EH (cell line): ENCODE measurements at places on chromosomes 12 and 14.
A peak's percentile ranks its signal among the peaks of the same experiment; 100 is the strongest.

- DNase-seq: no peak
Measured at GRCh38 chr12:12191008-12191407, 75.8 kb downstream of the LRP6 start.

- DNase-seq: peak; percentile 1
Measured at GRCh38 chr12:118645219-118645618, 268.9 kb downstream of the SUDS3 start.

- no peak for DNase-seq
Measured at GRCh38 chr14:61381553-61381952, 60.2 kb downstream of the PRKCH start.

DNA sequence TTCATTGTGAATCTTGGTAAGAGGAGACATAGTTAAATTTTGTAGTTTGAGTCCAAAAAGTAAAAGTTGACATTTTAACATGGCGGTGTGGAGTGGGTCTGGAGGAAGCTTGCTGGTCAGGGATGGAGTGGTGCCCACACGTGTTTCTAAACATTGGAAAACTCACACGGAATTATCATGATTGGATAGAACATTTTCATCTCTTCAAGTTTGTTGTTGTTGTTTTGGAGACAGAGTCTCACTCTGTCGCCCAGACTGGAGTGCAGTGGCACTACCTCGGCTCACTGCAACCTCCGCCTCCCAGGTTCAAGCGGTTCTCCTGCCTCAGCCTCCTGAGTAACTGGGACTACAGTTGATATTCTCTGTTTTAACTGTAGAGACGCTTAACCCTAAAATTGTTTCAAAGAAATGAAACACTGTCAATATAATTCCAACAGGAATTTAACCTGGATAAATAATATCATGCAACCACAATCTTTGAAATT is 502 bp upstream of the MBIP start:
- no peak for DNase-seq

GRCh38 chr14:99436247-99437180 is 44.1 kb downstream of the SETD3 start:
- DNase-seq: peak; percentile 39

- DNase-seq: no peak
Measured at GRCh38 chr12:98280621-98281020, 234.8 kb upstream of the TMPO start.

DNA sequence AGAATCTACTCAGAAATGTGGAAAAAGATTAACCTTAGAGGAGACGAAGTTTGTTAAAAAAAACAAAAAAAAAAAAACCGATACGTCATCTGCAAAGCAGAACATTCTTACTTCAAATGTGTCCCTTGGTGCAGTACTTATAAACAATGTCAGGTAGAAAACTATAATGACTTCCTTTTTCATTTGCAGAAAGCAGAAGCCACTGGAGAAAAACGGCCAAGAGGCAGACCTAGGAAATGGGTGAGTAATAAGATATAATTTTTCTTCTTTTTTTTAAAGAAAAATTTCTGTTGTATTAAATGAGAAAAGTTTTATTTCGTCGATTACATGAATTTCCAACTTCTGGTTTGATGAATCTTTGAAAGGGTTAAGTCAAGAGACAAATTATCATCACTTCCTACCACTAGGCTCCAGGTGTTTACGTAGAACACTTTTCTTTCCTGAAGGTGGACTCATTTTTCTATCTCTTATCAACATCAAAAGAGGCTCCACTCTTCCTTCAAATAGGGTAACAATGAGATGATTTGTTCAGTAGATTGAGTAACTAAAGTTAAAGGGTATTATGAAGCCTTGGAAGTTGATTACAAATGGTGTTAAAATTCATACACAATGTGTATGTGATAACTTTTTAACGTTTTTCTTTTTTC is 14.2 kb downstream of the HMGA2 start:
- DNase-seq: no peak

GRCh38 chr14:72812292-72812851 is 81.5 kb downstream of the DPF3 start:
- peak; percentile 9 for DNase-seq

GRCh38 chr12:107734139-107734538 is 26.8 kb downstream of the PRDM4 start:
- DNase-seq: no peak

DNA sequence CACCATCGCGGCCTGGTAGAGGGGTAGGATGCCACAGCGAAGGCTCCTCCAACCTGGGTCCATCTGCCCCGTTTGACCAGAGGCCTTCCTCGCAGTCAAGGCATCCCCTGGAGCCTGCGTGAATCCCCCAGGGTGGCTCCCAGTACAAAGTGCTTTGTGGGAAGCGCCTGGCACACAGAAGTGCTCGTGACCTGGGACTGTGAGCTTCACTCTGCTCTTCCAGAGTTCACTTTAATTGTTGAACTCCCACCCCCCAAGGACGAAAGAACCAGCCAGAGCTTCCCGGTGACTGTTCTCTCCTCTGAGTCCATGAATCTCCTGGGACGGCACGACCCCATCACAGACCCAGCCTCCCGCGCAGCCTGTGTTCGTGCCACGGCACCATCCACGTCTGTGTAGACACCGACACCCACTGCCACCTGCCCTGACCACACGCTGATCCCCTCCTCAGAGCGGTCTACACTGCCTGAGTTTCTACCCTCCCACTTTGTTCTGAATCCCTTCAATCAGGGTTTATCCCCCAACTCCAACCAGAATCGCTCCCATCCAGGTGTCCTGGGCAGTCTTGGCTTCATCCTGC is 15.9 kb downstream of the P2RX2 start:
- DNase-seq: no peak
